Pons (tissue), 1 donor: ENCODE measurements at places on chromosomes 6 and 20.

- peak; percentile 63 for DNase-seq
Observed at GRCh38 chr6:111843347-111844147, 29.7 kb downstream of the FYN start.

- no peak for DNase-seq
Observed at GRCh38 chr6:100088009-100088408, 94.0 kb upstream of the MCHR2 start.

GRCh38 chr20:58392286-58392685, 3.3 kb downstream of the VAPB start:
- DNase-seq = no peak

DNA sequence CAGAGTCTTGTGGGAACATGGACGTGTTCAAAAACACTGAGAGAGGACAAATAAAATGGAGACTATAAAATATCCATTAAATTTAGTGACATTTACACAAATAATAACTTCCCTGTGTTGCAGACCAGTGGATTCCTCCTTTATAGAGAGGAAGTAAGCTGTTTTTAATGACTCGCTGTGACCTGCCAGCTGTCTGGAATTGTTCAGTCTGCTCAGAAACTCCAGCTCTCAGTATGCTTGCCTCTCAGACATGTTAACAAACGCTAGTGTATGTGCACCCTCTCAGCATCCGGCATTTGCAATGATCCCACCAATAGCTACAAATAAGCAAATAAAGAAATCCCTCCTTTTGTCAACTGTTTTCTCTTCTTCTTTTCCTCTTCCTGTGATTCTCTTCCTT, 158.0 kb upstream of the TCF21 start:
- DNase-seq = no peak

GRCh38 chr6:63236398-63236817, 25.1 kb downstream of the FKBP1C start:
- no peak for DNase-seq

GRCh38 chr6:113750151-113750855, 106.8 kb upstream of the MARCKS start:
- no peak for DNase-seq

- DNase-seq = no peak
Observed at GRCh38 chr6:105402090-105402938, 568 bp downstream of the PREP start.

GRCh38 chr6:170262489-170263088, 28.3 kb downstream of the DLL1 start:
- DNase-seq = peak; percentile 79

DNA sequence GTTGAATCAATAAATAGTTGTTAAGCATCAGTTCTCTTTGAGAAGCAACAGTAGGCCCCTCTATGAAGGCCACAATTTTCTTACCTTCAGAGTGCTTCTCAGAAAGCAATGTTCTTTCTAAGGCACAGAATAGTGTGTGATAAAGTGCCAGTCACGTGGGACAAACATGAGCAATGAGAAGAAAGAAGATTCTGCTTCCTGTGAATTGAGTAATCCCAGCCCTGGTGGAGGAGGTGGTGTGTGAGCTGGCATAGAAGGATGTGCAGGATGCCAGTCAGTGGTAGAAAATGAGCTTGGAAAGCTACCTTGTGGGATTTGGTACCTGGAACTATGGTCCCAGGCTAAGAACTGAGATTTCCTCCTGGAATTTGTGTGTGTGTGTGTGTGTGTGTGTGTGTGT, 21.7 kb downstream of the KIZ start:
- no peak for DNase-seq

GRCh38 chr6:124028117-124028516, 224.5 kb downstream of the NKAIN2 start:
- no peak for DNase-seq

GRCh38 chr6:157381631-157382621, 936 bp downstream of the ZDHHC14 start:
- DNase-seq = peak; percentile 67

GRCh38 chr20:48919882-48920526, 1.5 kb upstream of the ARFGEF2 start:
- no peak for DNase-seq

- DNase-seq = no peak
Observed at GRCh38 chr6:37524025-37524969, 24.6 kb upstream of the CCDC167 start.

- no peak for DNase-seq
Observed at GRCh38 chr6:28322661-28323060, 13.3 kb downstream of the ZSCAN31 start.

- no peak for DNase-seq
Observed at GRCh38 chr6:10303608-10304506, 111.0 kb downstream of the TFAP2A start.

GRCh38 chr6:70377372-70377771, 35.9 kb upstream of the FAM135A start:
- no peak for DNase-seq

- DNase-seq = no peak
Observed at GRCh38 chr20:4113615-4114603, 98.6 kb upstream of the RNF24 start.

GRCh38 chr20:24461848-24462247, 7.6 kb upstream of the SYNDIG1 start:
- DNase-seq = no peak

- DNase-seq = no peak
Observed at GRCh38 chr6:111951497-111952085, 78.3 kb upstream of the FYN start.

DNA sequence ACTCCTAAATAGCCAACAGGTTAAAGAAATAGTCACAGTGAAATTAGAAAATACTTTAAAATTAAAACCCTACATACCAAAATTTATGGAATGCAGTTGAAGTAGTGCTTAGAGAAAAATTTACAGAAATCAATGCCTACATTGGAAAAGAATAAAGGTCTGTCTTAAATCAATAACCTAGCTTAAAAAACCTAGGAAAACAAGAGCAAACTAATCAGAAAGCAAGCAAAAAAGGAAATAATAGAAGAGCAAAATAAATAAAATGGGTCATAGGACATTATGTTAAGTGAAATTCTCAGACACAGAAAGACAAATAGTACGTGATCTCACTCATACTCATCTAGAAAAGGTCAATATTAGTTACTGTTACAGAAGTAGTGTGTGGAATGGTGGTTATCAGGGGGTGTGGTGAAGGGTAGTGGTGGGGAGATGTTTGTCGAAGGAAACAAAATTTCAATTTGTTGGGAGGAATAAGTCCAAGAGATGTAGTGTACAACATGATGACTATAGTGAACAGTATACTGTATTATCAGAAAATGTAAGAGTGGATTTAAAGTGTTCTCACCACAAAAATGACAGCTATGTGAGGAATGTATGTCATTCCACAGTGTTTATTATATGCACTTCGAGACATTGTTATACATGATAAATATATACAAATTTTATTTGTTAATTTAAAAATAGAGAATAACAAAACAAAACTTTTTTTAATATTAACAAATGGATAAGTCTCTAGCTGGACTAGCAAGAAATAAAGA, 423.6 kb downstream of the CDH26 start:
- no peak for DNase-seq

DNA sequence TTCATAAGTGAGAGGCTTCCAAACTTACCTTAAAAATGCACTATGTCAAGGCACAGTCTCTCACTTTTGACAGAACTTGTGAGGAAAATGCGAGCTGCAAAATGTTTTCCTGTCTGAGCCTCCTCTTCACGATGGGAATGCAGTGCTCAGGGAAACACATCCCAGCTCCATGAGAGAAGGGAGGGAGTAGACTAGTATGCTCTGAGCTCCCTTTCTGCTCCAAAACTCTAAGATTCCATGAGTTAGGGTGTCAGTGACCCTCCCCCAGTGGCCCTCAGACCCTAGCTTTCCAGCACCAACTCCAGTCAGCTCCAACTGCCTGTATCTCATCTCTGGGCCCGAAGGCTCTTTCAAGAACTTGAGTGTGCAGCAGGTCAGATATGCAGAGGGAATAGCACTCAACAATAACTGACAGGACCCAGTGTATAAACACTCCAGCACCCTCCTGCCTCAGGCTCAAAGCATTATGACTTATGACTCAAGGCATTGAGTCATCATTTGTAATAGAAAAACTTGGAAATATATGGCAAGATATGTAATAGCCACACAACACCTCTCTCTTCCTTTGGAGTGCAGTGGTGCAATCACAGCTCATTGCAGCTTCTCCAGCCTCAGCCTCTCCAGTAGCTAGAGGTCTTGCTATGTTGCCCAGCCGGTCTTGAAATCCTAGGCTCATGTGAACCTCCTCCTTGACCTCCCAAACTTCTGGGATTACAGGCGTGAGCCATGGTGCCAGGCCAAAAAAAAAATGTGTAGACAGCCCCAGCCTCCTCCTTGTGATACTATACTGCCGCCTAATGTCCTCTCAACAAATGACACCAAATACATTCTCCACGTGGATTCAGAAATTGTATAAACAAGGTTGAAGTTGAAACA, 16.7 kb upstream of the ENTPD6 start:
- DNase-seq = peak; percentile 62

DNA sequence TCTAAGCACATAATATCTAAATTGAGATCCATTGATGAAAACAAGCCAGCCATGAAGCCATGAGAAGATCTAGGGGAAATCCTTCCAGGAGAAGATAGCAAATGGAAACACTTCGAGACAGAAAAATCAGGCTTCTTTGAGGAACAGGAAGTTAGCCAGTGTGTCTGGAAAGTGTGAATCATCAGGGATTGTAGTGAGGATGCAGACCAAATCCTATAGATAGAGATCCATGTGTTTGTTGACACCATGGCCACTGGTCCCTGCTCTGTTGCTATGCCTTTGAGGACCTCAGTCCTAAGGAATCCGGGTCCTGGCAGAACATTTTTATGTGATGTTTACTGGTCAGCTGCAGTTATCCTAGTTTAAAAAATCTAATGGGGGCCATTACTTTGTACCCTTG, 6.6 kb upstream of the ELOVL2 start:
- DNase-seq = no peak

GRCh38 chr6:169263836-169264608, 10.4 kb upstream of the THBS2 start:
- DNase-seq = peak; percentile 30

- DNase-seq = no peak
Observed at GRCh38 chr20:31788578-31788977, 30.6 kb upstream of the MYLK2 start.
